Cerebellar cortex (tissue), 1 donor: ENCODE measurements at places on chromosomes 4 and X.

GRCh38 chr4:123640271-123640670 is 243.7 kb downstream of the SPRY1 start:
- no peak for DNase-seq

GRCh38 chr4:115670930-115671329 is 557.5 kb upstream of the NDST4 start:
- no peak for DNase-seq

- DNase-seq, result no peak
Observed at GRCh38 chrX:103536732-103537131, 17.4 kb upstream of the RAB40A start.

GRCh38 chrX:68710870-68711576 is 63.6 kb downstream of the STARD8 start:
- peak; percentile 20 for DNase-seq

- DNase-seq, result no peak
Observed at GRCh38 chr4:63901304-63901703, 507.9 kb downstream of the TECRL start.

DNA sequence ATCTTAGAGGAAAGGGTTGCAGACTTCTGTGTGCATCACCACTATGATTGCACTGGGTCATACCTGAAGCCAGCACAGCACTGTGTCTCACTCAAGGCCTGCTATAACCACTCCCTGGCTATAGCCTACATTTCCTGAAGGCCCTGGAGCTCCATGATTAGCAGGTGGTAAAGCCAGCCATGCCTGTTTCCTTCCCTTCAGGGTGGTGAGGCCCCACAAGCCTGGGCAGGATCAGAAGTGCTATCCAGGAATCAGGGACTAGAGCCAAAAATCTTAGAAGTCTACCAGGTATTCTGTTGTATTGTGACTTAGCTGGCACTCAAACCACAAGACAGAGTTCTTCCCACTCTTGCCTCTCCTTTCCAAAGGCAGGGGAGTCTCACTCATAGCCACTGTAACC is 734.6 kb downstream of the GLUD2 start:
- no peak for DNase-seq
